ENCODE measurements at places on chromosomes 3 and 15.

DNA sequence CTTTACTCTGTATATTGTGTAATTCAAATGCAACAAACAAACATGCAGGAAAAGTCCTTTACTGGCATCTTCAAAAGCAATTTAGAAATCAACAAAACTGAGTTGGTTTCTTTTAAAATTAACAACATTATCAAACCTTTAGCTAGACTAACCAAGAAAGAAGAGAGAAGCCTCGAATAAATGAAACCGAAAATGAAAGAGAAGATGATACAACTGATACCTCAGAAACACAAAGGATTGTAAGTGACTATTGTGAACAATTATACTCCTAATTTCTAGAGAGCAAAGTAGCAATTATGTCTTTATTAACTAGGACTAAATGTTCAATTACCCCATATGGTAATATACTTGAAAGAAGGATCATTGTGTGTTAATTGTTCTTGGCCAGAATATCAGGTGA is 49.2 kb upstream of the P3H2 start:
- DNase-seq, result no peak

GRCh38 chr15:84772031-84772430 is 23.6 kb downstream of the ZNF592 start:
- no peak for DNase-seq

- no peak for DNase-seq
Observed at GRCh38 chr3:140128217-140128616, 193.2 kb downstream of the CLSTN2 start.

- DNase-seq, result no peak
Observed at GRCh38 chr15:100942656-100943425, 23.7 kb downstream of the LRRK1 start.

DNA sequence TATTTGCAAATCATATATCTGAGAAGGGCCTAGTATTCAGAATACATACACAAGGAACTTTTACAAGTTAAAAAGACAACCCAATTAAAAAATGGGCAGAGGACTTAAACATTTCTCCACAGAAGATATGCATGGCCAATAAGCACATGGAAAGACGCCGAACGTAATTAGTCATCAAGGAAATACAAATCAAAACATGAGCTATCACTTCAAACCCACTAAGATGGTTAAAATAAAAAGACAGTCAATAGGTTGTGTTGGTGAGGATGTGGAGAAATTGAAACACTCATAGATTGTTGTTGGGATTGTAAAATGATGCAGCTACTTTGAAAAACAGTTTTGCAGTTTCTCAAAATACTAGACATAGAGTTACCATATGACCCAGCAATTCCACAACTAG is 61.2 kb upstream of the NEO1 start:
- no peak for DNase-seq

DNA sequence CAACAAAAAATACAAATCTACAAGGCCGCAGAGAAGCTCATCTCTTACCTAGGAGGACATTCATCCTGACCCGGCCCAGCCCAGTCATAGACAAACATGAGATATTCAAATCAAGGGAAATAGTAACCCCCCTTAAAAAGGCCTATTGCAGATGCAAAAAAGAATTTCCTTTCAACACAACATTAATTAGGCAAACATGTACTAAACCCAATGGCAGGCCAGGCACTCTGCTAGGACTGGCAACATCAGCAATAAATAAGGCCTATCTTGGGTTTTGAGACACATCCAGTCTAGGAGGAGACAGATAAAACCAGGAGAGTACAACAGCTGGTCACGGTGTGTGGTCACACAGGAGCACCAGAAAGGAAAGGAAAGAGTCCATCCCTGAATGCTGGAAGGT is 61.4 kb downstream of the ADCY5 start:
- no peak for DNase-seq

- DNase-seq, result no peak
Observed at GRCh38 chr3:9957214-9957613, 5.0 kb upstream of the PRRT3 start.

GRCh38 chr3:73739791-73740453 is 115.2 kb upstream of the PDZRN3 start:
- no peak for DNase-seq

- no peak for DNase-seq
Observed at GRCh38 chr3:152621006-152621868, 213.7 kb upstream of the P2RY1 start.

- DNase-seq, result no peak
Observed at GRCh38 chr15:54424171-54424570, 445.9 kb downstream of the UNC13C start.

DNA sequence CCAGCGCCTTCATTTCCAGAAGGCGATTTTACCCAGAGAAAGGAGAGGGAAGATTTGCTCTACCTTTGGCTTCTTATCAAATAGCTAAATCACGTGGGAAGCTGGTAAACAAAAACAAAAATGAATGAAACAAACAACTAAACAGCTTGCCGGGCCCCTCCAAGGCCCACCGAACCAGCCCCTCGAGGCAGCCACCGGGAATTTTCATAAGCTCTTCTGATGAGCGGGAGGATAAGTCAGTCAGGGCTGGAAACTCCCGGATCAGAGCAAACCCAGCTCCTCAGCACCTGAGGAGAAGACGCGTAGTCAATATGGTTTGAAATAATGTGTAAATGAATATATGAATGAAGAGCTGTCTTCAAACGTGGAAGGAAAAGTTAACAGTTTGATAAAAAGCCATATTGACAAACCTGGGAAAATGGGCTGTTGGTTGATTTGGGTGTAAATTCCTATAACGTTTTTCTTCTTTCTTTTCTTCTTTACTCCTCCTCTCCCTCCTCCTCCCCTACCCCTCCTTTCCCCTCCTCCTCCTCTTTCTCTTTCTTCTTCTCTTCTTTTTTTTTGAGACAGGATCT is 10.7 kb downstream of the RPLP1 start:
- no peak for DNase-seq

DNA sequence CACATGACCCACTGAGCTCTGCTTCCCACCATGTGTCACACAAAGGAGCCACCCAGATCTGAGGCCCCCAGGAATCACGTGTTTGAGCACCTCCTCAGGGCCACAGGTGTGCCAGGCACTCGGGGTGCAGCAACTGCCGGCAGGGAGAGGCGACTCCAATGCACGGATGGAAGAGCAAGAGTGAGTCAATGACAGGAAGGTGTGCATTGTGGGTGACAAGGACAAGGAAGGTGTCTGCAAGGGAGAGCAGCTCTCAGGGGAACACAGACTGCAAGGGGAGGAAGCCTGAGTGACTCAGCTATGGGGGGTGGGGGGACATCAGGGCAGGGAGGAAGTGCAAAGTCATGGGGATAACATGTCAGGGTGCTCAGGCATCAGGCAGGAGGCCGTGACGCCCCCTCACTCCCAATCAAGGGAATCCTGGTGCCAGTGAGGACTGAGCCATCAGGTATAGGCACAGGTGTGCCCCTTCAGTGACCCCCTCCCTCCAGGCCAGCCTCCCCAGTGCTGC is 67.4 kb downstream of the NUP210 start:
- no peak for DNase-seq

DNA sequence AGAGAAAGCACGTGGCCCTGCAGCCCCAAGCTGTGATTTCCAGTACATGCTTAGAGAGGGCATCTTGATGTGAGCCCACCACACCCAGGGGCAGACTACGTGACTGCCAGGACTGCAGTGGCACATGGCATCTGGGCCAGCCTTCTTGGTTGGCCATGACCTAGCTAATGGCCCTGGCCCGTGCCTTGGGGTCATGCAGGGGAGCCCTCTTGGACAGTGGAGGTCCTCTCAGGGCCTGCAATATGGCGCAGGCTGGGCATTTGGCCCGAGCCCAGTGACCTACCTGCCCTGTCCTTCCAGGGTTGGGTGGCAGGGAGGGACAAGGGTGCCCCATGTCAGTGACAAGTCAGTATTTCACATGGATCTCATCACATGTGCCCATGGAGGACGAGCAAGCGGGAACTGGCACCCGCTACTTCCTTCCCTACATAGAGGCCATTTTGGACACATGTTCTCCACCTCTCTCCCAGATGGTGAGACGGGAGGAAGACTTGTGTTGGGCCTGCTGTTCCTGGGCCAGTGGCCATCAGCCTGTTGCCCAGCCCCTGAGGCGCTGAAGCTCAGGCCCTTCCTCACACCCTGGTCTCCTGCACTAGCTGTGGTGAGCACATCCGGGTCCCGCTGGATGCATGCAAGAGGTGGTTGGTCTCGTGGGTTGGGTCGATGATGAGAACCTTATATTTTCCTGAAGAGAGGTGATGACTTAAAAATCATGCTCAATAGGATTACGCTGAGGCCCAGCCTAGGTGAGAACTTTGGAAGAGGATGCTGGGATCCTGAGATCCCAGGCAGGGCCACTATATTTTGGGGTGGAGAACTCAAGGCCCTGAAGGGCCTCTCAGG is 195.6 kb downstream of the UBE3A start:
- no peak for DNase-seq
